Activated naive CD4-positive, alpha-beta T cell treated with Interleukin-2 at 50 U/mL for 16 hours (primary cell): ENCODE measurements at places on chromosomes 12 and 14.

- no peak for DNase-seq
These were observed 15.5 kb upstream of the PCNX1 start for GRCh38 chr14:70891737-70892136.

DNA sequence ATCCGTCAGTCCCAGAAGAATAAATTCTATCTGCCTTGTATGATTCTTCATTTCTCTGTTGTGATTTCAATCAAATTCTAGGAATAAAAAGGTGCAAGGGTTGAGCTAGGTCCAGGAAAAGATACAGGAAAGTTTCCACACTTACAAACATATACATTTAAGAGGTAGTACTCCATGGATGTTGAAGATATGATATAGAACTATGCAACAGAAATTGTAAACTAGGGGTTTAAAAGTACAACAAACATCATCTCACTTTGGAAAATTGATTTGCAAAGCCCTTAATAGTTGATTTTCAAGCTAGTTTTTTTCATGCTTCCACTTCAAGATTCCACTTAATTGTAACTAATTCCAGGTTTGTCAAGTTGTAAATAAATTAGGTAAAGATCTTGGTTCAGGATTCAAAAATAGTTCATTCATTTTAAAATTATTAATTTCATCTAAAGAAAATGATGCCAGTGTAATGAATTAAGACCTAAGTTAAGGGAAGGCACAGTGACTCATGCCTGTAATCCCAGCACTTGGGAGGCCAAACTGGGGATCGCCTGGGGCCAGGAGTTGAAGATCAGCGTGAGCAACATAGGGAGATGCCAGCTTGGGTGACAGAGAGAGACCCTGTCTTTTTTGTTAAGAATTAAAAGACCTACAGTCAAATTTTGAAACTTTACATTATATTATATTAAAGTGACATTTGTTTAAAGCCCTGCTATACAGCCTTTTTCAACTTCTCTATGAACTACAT lies at the start of gene OR6C70:
Gene OR6C70, minus strand, starts transcription at position 51 of the 742 bp plus-strand sequence. Its CDS starts 0 bp downstream, at position 51.
- no peak for DNase-seq

DNA sequence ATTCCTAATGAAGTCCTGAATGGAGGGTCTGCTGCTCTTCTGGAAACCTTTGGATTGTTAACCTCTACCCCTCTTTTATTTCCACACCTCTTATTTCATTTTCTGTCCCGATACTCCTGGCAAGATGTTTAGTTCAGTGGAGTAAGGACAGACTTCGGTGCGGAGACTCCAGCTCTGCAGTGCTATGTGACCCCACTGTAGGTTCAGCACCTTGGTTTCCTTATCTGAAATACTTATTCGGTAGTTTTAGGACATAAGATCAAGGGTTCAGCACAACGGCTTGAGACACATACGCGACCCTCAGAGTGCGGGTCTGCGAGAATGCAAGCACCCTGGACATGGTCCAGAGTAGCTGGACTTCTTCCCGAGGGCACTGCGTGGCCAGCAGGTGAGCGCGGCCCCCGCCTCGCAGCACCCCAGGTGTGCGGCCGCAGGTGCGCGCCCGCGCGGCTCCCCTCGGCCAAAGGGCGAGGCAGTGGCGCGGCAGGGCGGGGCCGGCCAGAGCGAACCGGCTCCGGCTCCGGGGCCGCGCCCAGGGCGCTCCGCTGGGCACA lies 465 bp upstream of the FGD4 start:
- no peak for DNase-seq

DNA sequence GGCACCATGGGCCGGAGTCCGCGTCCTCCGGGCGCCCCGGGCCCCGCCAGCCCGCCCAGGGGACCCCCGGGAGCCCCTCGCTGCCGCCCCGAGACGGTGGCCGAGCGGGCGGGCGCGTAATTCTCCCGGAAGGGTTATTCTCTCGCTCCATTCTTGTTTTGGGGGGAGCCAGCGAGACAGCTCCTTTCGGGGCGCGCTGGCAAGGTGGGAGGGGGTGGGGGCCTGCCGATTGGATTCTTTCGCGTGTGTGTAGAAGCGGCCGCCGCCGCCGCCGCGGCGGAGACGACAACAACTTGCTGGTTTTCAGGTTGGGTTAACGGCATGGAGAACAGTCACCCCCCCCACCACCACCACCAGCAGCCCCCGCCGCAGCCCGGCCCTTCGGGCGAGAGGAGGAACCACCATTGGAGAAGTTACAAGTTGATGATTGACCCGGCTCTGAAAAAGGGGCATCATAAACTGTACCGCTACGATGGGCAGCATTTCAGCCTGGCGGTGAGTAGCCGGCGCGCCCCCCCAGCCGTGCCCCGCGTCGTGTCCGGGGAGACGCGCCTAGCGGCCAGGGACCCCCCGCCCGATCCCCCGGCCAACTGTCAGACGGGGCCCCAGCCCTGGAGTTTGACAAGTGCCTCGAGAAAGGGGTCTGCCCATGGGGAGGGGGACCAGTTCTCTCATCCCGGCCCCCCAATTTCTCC lies 755 bp downstream of the SETD1B start:
- peak; percentile 68 for DNase-seq

DNA sequence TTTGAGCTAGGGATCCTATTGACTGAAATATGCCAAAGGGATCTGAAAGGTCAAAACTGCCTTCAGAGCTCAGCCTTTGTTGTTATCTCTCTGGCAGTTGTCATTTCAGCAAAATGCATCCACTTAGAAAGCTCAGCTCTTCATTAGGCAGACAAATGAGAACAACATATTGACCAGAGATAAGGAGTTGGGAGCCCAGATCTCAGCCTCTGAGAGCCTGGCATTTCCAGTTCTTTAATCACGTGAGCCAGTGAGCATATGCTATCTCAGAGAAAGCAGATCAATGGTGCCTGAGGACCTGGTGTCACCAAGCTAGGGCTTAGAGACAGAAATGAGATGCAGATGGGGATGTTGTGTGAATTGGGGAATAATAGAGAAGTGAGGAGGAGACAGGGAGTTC lies 101.1 kb downstream of the DAD1 start:
- DNase-seq: no peak

- DNase-seq: no peak
These were observed 21.3 kb upstream of the ZFP36L1 start for GRCh38 chr14:68814238-68814538.

GRCh38 chr12:92459850-92460249 lies 242.9 kb upstream of the PLEKHG7 start:
- DNase-seq: no peak

GRCh38 chr12:51009056-51009440 lies 17.1 kb downstream of the SLC11A2 start:
- peak; percentile 34 for DNase-seq

DNA sequence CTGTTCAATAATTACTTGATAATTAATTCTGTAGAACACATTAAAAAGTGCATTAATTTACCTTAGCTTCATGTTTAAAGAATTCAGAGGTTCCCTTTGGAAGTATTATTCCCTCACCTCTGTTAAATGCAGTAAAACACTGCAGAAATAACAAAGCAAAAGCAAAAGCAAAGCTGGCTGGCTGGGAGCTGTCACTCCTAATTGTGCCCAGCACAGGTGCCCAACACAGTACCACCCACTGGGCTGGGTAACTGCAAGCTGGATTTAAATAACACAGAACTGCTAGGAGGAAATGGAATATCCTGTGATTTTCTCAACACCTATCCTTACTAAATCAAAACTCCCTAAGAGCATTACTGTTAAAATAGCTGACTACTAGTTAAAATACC lies 72.6 kb downstream of the SLC2A13 start:
- no peak for DNase-seq

DNA sequence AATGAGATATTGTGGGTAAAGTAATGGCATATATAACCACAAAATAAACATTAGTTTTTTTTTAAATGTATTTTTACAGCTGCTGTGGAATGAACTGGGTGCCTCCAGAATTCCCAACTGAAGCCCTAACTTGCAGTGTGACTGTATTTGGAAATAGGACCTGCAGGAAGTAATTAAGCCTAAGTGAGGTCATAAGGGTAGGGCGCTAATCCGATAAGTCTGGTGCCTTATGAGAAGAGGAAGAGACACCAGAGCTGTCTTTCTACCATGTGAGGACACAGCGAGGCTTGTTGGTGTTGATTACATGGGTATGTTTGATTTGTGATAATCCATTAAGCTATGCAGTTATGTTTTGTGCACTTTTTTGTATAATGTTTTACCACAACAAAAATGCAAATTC lies 136.8 kb downstream of the TPH2 start:
- DNase-seq: no peak

DNA sequence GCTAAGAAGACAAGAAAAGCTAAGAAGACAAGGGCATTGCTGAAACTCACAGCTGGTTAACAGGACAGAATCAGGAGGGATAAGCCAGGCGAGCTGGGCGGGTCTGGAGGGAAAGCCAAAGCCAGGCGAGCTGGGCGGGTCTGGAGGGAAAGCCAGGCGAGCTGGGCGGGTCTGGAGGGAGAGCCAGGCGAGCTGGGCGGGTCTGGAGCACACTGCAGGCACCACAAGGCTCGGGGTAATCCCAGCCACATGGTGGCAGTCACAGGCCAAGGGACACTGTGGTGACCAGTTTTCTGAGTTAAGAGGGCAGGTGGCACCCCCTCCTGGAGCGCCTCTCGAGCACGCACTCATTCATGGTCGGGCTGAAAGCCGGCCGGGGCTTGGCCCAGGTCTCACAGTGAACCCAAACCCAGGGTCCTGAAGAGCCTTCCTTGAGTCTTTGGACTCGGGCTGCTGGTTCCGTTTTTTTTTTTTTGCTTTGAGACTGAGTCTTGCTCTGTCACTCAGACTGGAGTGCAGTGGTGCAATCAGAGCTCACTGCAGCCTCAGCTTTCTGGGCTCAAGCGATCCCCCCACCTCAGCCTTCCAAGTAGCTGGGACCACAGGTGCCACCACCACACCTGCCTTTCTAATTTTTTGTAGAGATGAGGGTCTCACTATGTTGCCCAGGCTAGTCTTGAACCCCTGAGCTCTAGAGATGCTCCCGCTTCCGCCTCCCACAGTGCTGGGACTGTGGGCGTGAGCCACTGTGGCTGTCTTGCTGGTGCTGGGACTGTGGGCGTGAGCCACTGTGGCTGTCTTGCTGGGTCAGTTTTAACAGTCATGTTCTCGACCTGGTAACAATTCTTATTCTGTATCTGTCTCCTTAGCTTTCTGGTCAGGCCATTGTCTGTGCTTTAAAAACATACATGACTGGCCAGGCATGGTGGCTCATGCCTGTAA lies 40.2 kb downstream of the HSP90AA1 start:
- DNase-seq: peak; percentile 7

DNA sequence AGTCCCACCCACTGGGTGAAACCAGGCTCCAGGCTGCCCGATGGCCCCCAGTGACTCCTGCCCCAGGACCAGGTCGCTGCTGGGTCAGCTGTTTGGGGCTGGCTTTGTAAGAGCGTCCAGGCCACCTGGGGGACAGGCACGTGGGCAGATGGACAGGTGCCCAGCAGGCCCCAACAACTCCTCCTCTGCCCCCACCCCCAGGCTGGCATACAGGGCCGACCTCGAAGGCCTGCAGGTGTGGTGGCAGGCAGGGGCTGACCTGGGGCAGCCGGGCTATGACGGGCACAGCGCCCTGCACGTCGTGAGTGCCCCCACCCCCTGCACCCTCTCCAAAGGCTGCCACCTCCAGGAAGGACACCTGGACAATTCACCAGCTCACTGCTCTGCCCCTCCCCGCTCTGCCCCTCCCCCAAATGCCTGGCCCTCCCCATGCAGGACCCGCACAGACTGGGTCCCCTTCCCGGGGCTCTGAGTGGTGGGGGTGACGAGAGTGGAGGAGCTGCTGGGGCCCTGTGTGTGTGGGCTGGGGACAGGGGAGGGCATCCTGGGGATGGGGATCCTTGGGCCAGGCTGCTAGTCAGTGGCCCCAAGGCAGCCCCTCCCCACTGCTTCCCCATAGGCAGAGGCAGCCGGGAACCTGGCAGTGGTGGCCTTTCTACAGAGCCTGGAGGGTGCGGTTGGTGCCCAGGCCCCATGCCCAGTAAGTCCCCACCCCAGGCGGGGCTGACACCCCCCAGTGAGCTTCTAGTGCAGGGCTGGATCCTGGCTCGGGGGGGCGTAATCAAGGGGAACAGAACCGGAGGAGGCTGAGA lies 26.0 kb downstream of the ASPG start:
- DNase-seq: no peak

GRCh38 chr12:11681207-11681606 lies 31.7 kb downstream of the ETV6 start:
- DNase-seq: no peak

DNA sequence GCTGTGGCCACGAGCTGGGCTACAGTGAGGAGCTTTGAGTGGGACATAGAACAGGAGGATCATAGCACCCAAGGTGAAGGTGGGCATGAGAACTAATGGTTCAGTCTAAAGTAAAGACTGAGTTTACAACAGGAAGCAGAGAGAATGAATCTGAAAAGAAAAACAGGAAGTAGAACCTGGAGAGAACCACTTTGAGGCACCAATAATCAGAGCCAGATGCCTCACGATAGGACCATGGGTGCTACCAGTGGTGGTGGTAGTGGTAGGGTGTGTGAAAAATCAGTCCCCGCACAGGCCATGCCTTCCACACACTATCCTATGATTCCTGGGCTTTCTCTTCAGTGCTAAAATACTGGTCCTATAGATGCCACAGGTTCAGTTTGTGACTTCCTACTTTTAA lies 293.6 kb downstream of the AKAP6 start:
- DNase-seq: no peak

DNA sequence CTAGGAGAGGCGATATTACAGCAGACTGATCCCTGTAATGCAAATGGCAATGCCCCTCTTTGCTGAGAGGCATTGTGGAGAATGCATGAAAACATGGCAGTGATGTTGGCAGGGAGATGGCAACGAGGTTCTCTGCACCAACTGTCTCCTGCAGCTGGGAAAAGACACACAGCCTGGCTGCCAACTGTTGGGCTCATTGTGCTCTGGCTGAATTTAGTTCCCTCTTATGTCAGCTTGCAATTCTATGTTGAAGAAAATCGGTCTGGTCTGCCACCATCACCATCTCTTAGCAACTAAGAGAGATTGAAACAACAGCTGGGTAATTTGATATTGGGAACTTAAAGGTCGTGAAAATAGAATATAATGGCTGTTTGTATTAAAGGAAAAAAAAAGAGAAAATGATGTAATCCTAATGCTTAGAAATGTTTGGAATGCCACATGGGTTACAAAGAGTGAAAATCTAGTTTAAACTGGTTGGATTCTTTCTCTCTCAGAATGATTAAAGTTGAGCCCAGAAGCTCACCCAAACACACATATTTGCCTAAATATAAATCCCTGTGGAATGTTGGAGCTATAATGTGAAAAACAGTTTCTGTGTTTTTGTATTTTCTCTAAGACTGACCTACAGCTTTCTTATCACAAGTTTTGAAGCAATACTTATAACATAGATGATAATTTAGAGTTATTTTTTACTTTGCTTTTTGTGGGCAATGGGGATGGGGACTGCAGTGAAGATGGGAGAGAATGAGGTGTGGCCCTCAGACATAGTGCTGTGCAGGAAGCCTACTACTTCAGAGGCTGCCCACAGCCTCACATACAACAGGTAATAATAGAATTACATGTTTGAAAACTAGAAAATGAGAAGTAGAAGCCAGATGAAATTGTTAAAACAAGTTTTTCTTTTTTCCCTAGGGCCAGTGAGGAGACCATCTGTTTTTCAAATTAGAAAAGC lies 143.7 kb downstream of the AKAP6 start:
- no peak for DNase-seq
